ENCODE measurements at places on chromosomes 6 and 20.
A peak's percentile ranks its signal among the peaks of the same experiment; 100 is the strongest.

DNA sequence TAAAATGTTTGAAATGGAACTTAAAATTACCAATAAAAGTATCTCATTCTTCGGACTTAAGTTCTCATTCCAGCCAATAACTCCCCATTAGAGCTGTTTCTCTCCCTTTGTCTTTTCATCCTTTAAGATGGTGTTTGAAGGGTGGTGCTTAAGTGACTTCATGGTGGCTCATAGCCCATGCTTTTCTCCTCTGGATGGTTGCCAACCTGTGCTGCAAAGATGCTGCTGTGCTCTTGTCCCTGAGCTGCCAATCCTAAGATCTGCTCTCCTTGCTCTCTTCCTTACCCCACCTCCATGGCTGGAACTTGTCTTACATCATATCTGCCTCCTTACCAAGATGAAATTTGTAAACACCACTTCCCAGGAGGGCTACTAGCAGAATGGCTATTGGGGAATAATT lies 31.6 kb upstream of the PNRC1 start:
- no peak for DNase-seq

DNA sequence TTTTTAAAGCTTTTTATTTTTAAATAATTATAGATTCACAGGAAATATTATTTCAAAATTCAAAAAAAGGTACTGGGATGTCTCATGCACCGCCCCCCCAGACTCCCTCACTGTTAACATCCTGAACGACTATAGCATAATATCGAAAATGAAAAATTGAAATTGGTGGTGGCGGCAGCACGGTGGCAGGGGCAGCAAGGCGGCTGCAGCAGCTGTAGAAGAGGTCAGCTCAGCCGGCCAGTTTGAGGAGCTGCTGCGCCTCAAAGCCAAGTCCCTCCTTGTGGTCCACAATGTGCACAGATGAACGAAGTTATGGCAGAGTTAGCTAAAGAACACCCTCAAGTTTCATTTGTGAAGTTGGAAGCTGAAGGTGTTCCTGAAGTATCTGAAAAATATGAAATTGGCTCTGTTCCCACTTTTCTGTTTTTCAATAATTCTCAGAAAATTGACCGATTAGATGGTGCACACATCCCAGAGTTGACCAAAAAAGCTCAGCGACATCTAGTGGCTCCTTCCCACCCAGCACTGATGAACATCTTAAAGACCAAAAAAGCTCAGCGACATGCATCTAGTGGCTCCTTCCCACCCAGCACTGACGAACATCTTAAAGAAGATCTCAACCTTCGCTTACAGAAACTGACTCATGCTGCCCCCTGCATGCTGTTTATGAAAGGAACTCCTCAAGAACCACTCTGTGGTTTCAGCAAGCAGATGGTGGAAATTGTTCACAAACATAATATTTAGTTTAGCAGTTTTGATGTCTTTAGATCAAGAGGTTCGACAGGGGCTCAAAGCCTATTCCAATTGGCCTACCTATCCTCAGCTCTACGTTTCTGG lies 100.8 kb downstream of the FAM217A start:
- peak; percentile 46 for DNase-seq

- no peak for DNase-seq
These were observed 537 bp downstream of the CSTF1 start for GRCh38 chr20:56392881-56393482.

GRCh38 chr20:58438970-58439808 lies 50.2 kb downstream of the VAPB start:
- DNase-seq: no peak

Measured in T47D (cell line).